Activated naive CD4-positive, alpha-beta T cell treated with anti-CD3 and anti-CD28 coated beads for 36 hours (primary cell): ENCODE measurements at places on chromosomes 13 and 19.

DNA sequence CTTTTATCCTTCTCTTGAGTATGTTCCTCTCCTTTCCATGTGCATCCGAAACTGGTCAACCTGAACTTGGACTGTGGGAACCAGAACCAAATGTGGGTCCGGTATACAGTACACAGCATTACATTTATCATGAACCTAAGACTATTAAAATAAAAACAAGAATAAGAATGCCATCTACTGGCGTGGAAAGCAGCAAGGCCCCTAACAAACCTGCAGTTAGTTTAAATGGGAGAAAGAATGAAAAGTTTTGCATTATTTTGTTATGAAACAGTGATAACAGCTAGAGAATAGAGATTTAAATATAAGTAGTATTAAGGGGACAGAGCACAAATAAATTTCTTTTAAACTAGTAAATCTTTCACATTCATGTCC is 159.5 kb downstream of the RBM26 start:
- DNase-seq = no peak

GRCh38 chr13:106561551-106562170 is 6.3 kb downstream of the ARGLU1 start:
- DNase-seq = peak; percentile 76

DNA sequence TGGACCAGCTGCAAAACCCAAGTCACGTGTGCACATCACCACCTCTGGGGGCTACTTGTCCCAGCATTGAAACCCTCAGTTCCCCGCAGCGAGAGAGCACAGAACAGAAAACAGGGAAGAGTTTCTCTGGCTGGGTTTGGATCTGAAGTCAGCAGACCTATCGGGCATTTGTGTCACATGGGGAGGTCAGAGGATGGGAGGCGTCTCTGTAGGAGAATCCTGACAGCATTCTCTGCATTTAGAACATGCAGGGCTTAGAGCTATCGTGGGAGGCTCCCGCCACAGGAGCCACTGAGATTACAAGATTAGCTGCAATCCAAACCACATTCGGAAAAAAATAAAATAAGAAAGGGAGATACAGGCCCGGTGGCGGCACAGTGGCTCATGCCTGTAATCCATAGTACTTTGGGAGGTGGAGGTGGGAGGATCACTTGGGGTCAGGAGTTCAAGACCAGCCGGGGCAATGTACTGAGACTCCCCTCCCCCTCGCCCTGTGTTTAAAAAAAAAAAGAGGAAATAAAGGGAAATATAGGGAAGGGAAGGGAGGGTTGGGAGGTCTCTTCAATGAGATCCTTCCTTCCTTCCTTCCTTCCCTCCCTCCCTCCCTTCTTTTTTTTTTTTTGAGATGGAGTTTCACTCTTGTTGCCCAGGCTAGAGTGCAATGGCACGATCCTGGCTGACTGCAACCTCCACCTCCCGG is 2.9 kb upstream of the TLE6 start:
- no peak for DNase-seq

- no peak for DNase-seq
Observed at GRCh38 chr13:112696001-112696868, 6.4 kb downstream of the ATP11A start.

GRCh38 chr13:25295701-25296100 is 5.7 kb upstream of the NUP58 start:
- no peak for DNase-seq

DNA sequence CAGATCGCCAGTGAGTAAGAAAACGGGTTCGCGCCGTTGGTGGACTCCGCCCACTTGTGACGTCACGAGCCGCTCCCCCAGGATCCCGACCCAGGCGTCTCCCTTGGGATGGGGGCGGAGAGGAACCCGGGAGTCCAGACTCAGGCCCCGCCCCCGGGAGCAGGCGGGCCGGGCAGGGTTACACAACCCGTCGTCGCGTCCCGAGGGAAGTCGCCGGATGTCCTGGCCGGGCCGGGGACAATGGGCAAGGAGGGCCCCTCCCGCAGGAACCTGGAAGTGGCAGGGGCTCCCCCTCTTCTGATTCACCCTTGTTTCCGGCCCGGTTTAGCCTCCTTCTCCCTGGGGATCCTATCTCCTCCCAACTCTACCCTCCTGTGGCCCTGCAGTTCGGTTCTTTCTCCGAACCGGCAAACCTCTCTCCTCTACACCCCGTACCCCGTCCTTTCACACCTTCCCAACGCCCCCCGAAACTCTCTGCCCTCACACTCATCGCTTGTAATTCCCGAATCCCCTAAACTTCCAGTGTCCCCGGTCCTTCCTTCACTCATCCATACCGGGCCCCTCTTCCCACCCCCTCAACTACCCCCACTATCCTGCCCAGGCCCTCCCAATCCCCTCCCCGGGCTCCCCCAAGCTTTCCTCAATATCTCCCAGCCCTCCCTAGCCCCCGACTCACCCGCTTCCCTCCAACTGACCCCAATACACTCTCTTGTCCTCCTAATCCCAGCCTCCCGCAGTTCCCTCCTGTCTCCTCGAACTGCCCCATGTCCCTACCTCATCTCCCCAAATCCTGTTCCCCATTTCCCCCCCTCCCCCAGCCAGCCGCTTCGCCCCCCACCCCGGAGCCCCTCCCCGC is 20.0 kb upstream of the ERCC1 start:
- DNase-seq = peak; percentile 82

- DNase-seq = no peak
Observed at GRCh38 chr13:100944791-100945345, 270.3 kb upstream of the TMTC4 start.

GRCh38 chr19:10514211-10515145 is 2.8 kb downstream of the S1PR5 start:
- peak; percentile 27 for DNase-seq

DNA sequence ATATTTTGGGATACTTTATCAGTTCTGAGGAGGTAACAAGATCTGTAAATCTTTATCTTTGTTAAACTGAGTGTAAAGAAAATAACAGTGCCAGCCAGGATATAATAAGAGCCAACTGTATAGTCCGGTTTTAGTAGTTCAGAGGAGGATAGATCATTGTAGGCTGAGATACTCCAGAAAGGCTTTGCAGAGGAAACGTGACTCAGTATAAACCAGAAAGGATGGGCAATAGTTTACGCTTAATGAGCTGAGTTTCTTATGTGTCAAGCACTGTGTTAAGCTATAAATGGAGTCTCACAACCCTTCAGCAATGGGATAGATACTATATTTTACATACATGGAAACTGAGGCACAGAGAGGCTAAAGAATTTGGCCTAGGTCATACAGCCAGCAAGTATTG is 3.8 kb downstream of the RFXAP start:
- no peak for DNase-seq

DNA sequence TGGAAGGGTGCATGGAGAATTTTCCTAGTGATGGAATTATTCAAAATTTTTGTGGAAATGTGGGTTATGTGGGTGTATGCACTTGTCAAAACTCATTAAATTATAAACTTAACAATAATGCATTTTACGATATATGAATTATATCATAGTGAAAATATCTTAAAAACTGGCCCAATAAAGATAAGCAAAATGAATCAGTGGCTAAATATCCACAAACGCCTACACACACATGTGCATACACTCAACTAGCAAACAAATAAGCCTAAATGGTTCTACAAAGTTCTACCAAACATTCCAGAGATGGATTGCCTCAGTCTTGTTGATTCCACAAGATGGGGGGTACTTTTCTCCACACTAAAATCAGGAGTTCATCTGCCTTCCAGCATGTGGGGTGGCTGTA is 349.5 kb downstream of the TSHZ3 start:
- no peak for DNase-seq

DNA sequence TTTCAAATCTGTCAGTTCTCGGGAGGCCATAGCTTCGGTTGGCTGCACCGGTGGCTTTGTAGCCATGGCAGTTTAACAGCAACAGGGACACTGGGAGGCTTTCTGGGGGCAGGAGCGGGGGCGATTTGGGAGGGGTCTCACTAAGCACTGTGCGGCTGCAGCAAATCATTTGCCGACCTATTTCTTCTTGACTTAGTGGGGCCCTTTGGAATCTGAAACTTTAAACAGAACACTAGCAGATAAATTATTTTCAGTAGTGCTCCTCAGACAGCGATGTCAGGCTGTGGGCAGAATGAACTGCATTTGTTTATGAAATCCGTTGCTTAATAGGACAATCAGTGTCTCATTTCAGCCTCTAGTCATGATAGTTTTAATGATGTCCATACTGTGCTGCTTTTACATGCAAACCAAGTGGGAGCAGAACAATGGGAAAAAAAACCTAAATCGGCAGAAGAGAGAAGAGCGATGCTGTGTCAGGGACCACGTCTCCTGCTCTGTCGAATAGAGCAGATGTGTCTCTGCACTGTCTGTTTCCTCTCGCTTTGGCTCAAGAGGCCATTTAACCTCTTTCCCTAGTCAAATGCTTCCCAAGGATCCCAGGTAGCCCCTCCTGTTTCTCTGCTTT is 211.9 kb downstream of the OLFM4 start:
- DNase-seq = no peak

DNA sequence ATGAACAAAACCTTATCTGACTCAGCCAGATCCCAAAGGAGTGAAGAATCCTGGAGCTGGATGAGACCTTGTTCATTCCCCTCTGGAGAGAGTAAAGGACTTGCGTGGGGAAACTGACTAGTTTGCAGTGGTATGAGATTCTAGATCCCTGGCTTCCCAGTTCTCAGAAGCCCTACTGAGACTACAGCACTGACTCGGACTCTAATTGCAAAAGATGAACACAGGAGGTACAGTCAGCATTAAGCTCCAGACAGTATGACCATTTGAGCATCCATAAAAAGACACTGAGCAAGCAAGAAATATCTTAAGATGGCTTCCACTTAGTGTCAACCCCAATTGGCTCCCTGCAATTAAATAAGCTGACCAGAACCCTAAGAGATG is 6.8 kb downstream of the ZC3H4 start:
- DNase-seq = no peak

GRCh38 chr19:49786376-49786820 is 19.6 kb downstream of the AP2A1 start:
- no peak for DNase-seq
